Activated T-helper 1 cell treated with anti-CD3 and anti-CD28 coated beads, Interleukin-12 subunit alpha, Interleukin-12 subunit beta, Interleukin-2, Interleukin-4 antibody, amounts not matched to agents 30 ng/mL and 10 ng/mL and 1 ng/mL, durations not matched to agents 14 hours and 24 hours and 36 hours (primary cell): ENCODE measurements at places on chromosomes 4 and X.

GRCh38 chr4:55574252-55574651 lies 17.8 kb downstream of the PDCL2 start:
- DNase-seq, result no peak

DNA sequence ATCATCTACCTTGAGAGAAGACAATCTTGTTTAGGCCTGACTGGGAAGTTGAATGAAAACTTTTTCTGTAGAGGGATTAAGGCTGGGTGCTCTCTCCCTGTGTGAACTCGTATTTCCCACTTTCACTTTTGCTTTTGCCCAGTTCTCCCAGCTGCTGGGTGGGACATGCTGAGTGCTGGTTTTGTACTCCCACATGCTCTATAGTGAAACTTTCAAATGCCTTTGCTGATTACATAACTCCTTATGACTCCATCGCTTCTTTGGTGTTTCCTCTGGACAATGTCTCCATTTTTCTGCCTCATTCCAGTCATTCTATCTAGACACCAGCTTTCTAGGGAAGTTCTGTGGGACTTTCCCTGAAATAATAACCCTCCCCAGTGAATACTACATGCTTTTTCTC lies 100.5 kb downstream of the CLNK start:
- no peak for DNase-seq

DNA sequence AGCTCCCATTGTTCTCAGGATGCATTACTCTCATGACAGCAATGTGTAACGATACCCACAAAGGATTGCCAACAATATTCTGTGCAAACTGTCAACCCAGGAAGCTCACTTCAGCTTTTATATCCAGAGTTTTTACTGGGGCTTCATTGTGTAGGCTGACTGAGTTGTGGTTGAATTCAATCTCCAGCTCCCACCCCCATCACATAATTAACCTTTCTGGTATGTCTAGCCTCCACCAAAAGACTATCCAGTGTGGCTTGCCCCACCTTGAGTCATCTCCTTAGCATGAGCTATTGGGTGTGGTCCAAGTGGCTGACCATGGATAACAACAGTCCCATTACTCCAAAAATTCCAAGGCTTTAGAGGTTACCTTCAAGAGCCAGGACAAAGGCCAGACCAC lies 17.7 kb upstream of the TAB3 start:
- DNase-seq, result no peak

GRCh38 chr4:2949782-2950125 lies 13.5 kb downstream of the NOP14 start:
- DNase-seq, result no peak

DNA sequence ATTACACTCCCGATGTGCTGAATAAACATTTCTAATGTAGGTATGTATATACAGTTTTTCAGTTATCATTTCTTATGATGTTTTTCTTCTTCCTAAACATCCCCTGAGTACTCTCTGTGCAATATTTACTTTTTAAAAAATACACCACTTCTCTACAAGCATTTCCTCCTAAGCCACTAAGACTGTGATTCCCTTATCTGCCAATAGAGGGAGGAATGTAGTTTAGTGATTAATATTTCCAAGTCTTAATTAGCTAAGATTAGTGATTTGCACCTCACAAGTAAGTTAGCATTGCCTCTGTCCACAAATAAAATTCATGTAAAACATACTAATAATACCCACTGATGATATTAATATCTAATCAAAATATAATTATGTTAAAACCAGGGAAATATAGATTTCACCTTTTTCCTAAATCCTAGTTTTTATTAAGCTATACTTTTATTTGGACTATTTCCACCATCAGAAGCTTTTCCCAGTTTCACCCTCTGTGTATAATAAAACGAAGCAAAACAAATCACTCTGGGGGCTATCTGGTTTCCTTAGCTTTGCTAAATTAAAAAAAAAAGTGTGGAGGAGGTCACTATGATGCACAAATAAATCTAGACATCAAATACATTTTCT lies 909.1 kb downstream of the FAT4 start:
- DNase-seq, result no peak

DNA sequence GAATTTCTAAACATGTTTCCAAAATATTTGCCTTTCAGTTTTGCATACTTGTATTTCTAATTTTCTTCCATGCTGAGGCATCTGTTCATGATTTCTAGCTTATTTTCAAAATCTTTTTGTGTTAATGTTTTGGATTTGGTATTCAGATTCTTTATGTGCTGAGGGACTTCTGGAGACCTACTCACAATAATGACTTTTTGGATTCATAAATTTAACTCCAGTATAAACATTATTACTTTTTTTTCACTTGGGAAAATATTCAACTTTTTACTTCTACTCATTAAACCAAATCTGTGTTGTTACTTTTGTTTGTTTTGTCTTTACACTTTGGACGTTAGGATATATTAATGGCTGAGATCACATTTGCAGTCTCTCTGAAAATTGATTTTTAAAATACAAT lies 183.7 kb downstream of the TENM3 start:
- DNase-seq, result no peak

- DNase-seq, result no peak
Measured at GRCh38 chr4:16838226-16838875, 60.1 kb downstream of the LDB2 start.

GRCh38 chr4:113732967-113733527 lies 28.5 kb downstream of the CAMK2D start:
- no peak for DNase-seq

- no peak for DNase-seq
Measured at GRCh38 chr4:10715135-10715534, 30.6 kb upstream of the CLNK start.

DNA sequence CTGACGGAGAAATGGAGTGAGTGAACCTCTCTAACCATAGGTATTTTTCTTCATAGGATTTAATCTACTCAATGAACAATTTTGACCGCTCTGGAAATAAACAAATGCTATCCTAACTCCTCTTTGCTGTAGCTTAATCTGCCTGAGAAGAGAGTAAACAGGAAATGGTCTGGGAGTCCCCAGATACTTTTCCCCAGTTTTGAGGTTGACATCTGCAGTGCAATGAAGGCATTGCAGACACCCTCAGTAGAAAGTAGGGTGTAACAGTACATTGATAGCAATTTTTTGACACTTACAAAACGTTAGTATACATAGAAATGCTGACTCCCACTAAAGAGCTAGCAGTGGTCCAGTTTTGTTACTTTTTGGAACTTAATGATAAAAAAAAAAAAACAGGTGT lies 495.9 kb upstream of the FAM241A start:
- DNase-seq, result no peak

GRCh38 chr4:76435528-76436319 lies 695 bp downstream of the SHROOM3 start:
- no peak for DNase-seq

DNA sequence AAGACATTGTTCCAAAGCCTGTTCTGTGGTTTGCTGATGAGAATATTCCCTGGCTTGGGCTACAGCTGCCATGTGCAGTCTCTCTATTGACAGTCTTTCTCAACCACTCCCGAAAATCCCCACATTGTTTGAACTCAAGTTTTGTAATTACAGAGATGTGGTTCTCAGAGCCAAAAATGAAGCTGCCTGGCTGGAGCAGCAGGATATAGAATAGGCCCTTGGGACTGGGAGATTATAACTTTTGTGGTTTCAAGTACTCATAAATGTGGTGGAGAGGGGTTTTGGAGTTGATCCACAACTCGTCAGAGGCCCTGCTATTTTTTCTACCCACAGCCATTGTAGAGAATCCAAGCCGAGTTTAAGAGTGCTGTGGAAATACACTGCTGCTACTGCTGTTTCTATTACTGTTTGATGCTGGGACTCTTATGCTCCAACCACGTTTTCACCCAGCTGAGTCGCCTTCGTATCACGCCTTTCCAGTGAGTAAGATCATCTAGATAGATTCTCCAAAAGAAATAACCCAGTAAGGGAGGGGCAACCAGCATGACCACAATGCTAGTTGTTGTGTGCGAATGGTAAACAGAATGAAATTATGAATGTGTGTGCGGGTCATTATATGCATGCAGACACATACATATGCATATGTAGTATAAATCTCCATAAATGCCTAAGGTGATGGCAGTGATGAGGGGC lies 57.1 kb upstream of the ATXN3L start:
- no peak for DNase-seq

- DNase-seq, result no peak
Measured at GRCh38 chrX:20967725-20968124, 406.5 kb upstream of the CNKSR2 start.

DNA sequence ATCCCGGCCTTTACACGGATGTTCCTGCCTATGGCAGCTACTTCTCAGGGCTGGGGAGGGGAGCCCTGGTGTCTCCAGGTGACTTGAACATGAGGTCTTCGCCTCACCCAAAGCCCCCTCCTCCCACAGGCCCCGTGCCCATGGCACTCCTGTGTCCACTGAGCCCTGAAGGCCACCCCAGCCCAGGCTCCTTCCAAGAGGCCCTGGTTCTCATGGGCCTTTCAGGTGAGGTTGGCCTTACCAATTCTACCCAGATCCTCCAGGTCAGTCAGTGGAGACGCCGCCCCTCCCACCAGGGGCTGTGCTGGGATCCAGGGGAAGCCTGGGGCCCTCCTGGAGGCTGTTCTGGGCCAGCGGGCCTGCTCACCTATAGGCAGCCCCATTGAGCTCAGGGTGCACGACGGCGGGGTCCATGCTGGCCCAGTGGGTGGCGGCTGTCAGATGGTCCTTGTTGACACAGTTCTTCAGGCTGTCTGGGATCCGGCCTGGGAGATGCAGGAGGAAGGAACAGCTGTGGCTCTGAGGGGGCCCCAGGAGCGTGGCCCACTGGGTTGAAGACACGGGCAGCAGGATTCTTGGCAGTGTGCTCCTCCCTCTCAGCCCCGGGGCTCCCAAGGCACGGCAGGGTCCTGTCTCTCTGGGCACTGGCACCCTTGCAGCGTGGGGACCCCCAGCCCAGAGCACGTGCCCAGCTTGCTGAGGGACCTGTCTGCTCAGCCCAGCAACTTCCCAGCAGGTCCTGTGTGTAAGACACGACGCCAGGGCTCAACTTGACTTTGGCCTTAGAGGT lies 36.2 kb downstream of the CTBP1 start:
- no peak for DNase-seq

- DNase-seq, result no peak
Measured at GRCh38 chrX:6718766-6719165, 183.8 kb upstream of the VCX3A start.

DNA sequence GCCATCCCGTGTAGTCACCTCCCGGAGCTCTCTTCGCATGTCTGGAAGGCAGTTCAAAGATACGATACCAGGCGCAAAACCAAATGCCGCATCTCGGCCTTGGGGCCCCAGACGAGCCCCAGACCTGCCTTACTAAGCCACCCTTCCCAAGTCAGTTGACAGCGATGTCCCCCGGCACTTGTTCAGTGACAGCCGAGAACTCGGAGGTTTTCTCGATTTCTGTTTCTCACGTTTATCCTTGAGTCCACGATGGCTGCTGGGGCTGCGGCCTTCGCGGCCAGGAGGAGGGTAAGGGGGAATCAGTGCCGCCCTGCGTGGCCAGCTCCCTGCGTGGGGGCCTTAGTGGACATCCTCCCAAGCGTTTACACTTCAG lies 7.3 kb downstream of the MAEA start:
- DNase-seq, result no peak

DNA sequence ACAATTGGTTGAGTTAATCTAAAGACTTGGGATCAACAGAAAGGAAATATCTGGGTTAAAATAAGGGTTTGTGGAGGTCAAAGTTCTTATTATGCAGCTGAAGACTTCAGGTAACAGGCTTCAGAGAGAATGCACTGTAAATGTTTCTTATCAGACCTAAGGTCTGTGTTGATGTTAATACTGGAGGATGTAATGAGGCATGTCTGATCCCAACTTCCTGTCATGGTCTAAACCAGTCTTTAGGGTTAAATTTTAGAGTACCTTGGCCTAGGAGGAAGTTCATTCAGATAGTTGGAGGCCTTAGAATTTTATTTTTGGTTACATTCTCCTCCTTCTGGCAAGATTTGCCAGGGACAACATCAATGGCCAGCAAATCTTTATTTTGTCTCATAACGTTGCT lies 72.1 kb upstream of the GC start:
- DNase-seq, result no peak

- no peak for DNase-seq
Measured at GRCh38 chr4:80082693-80083092, 9.7 kb upstream of the ANTXR2 start.

- DNase-seq, result no peak
Measured at GRCh38 chr4:33187035-33187434, 2466.9 kb downstream of the PCDH7 start.

GRCh38 chr4:118857760-118858159 lies 21.8 kb upstream of the SEC24D start:
- DNase-seq, result no peak

- DNase-seq, result no peak
Measured at GRCh38 chr4:135418353-135418752, 1216.8 kb upstream of the PABPC4L start.

DNA sequence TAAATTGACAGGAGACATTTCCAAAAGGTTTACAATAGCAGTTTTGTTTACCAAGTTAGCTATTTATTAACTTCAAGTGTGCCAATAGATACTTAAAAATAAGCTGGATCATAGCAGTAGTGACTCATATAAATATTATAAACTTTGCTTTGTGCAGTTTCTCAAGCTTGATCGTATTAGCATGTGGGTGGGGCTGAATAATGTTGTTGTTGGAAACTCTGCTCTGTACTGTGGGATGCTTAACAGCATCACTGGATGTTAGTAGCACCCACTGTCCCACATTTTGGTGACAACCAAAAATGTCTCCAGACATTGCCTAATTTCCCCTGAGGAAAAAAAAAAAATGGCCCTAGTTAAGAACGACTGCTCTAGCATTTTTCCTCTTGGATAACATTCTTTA lies 855.2 kb upstream of the ADGRL3 start:
- DNase-seq, result no peak

DNA sequence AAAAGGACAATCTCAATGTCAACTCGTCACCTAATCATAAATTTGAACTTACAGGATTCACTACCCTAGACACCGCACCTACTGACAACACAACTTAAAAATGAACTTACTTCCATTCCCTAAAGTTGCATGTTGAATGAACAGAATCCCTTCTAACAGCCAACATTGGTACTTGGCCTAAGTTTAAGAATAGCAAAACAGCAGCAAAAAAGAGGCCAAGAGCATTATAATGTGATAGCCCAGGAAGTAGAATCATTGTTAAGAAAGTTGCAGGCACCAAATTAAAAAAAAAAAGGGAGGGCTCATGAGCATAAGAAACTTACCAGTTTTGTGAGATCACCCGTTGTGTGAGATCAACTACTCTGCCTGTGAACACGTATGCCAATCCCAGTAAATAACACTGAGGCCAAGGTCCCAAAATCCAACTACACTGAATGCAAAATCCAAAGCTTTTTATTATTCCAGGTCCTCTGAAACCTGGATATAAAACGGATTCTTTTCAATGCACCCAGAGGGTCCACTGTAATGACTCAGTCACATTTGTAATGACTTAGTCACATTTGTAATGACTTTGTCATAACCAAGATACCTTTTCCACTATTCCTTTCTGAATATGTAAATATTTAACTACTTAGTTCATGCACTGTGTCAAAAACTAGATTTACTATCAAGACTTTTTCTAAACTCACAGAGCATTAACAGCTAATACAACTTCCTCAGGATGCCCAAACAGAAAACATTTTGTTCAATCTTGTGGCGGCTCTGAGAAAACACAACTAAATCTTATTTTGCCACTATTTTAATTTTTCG lies 6.8 kb downstream of the HNRNPDL start:
- DNase-seq, result no peak
